B cell (primary cell): ENCODE measurements at places on chromosomes 2 and 18. TPM values are rescaled to one million over a fixed set of nuclear protein-coding genes. Genes with fewer than 3 reads are reported as not detected.
A peak's percentile ranks its signal among the peaks of the same experiment; 100 is the strongest.

SPTBN1 gene
- total RNA-seq, result 144 and 145 TPM in 2 replicates

CENPA gene
- total RNA-seq, result not detected in 2 replicates

CLIP4 gene
- total RNA-seq, result 20.0 and 20.8 TPM in 2 replicates

UGT1A8 gene
- not detected in 2 replicates for total RNA-seq

- no peak for DNase-seq
Measured at GRCh38 chr2:76270096-76270710, 559.5 kb upstream of the GCFC2 start.

GRCh38 chr2:126664234-126664633 lies 8.3 kb downstream of the GYPC start:
- peak; percentile 55 for DNase-seq

- no peak for DNase-seq
Measured at GRCh38 chr18:48662011-48662661, 123.3 kb downstream of the CTIF start.

GRCh38 chr18:13452871-13453680 lies 234.5 kb downstream of the LDLRAD4 start:
- DNase-seq, result no peak

DNA sequence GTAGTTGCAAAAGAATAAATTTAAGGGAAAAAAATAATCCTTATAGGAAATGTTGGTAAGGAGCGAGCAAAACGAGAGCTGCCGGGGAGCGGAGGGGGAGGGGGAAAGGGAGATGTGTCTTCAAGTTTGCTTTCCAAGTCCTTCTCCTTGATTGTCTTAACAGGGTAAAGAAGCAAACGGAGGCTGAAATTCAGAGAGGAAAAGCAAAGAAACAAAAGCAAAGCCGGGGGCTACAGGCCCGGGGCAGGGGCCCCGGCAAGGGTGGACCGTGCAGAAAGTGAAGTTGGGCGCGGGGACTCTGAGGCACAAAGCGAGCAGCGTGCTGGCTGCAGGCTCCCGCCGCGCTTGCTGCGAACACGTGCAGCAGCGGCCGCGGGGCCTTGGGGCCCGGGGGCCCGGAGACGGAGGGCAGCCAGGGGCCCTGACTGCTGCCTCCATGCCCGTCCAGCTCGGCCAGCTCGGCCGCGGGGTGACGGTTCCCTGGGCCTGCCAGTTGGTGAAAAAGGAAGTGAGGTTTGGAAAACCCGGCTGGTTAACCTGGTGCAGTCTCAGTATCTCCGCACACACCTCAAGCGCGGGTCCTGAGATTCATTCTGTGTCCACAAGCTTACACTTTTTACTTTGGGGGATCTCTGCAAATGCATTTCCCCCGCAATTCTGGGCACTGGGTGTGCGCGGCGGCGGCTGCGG lies 4.1 kb downstream of the BCL11A start:
- DNase-seq, result no peak

GRCh38 chr18:68847219-68847837 lies 49.4 kb downstream of the CCDC102B start:
- DNase-seq, result peak; percentile 7

DNA sequence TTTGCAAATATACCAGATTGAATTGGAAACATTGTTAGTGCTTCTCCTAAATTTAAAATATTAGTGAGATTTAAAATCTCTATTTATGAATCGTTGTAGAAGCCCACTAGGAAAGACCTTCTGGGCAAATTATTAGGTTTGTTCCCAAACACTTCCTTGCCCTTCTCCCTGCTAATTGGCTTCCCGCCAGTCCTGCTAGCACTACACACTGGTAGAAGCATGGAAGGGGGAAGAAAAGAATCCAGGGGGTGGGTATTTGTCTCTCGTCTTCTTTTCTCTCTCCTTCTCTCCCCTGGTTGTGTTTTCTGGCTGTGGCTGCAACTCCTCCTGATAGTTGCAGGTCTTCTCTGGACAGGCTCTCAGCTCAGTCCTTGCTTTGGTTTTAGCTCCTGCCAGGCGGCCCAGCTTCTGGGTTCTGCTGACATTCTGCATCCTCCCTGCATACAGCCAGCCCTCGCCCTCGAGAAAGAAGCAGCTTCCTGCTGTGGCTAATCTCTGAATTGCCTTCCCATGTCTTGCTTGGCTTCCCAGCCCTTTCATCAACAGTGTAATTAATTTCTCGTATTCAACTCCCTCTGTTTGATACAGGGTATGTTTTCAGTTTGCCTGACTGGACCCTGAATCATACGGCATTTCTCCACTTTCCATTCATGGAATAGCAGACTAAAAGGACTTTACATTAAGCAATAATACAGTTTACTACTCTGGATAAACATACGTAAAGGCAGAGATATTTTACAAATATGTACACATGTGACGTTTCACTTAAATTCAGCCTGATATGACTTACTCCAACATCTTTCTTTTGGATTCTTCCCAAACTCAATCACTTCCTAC lies 6.9 kb upstream of the PARD3B start:
- DNase-seq, result no peak

DNA sequence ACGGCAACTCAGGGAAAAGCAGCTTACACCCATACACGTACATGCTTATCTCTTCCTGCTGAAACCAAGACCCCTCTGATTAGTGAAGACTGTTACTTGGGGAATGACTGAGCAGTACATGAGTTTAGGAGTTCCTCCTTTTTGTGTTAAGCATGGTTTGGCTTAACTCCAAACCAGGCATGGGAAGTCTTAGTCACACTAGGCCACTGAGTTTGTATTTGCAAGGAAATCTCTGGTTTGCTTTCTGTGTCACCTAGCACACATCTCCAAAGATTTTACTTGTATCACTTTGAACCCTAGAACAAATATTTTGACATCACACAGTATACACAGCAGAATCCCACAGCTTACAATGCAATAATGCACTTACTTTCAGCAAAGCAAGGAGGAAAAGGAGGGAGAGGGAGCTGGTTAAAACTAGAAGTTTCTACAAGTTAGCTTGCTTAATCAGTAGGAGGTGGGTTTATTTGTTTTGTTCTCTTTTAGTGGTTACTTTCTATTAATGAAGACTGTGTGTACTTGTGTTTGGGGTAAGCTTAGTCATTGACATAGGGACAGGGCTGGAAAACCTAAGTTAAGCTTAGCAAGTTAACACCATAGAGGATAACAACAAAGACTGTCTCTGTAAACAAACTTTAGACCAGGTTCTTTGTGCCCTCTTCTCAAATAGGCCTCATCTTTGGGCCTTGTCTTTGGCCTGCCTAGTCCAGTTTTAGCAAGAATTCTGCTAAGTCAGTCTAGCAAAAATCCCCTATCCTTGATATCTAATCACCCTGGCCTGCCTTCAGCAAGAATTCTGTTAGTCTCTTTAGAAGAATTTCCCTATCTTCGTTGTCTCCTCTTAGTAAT lies 219.4 kb downstream of the MREG start:
- no peak for DNase-seq

DNA sequence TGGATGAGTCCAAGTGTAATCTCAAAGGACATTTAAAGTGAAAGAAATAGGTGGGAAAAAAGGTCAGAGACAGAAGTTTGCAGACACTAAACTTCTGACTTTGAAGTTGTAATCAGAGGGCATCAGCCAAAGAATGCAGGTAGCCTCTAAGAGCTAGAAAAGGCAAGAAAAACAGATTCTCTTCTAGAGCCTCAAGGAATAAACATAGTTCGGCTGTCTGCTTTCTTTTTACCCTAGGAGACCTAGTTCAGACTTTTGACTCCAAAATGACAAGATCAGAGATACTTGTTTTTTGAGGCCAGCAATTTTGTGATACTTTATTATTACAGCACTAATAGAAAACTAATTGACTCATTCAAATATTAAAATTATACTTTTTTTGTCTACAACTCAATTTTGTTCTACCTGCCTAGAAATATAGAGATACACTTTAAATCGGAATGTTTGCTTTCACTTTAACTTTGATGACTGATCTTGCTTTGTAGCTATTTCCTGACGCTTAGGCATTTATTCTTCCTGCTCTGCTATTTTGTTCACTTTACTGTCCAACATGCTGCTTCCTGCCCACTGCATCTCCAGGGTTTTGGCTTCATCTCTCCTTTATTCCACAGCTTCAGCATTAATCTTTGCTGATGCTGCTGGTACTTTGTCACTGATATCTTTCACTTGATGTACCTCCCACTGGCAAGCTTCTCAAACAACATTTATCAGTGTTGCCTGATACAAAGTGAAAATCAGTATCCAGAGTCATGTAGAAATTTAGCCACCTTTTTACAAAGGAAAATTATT lies 272.5 kb downstream of the DSEL start:
- no peak for DNase-seq

- peak; percentile 56 for DNase-seq
Measured at GRCh38 chr2:238970553-238971081, 122.7 kb downstream of the TWIST2 start.

- no peak for DNase-seq
Measured at GRCh38 chr18:48806551-48807261, 144.1 kb downstream of the SMAD7 start.

DNA sequence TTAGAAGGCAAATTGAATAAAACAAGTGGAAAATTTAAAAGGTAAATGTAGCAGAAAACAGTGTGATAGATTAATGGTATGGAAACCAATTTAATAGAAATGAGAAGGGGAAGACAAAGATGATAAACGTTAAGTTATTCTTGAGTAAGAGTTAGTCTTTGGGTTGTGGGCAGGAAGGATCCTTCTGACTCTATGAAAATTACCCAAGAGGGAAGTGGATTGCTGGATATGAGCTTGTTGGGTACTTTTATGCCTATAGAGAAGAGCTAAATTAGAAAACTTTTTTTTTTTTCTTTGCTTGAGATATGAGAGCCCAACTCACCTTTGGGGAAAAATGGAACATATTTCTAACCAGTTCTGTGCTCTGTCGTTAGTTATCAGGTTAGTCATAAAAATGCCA lies 144.0 kb downstream of the LDLRAD4 start:
- no peak for DNase-seq

- DNase-seq, result peak; percentile 71
Measured at GRCh38 chr2:54581326-54582039, 125.4 kb downstream of the SPTBN1 start.

- DNase-seq, result no peak
Measured at GRCh38 chr2:9288681-9289338, 82.2 kb downstream of the ASAP2 start.

- DNase-seq, result no peak
Measured at GRCh38 chr2:29139152-29139551, 23.9 kb downstream of the CLIP4 start.

DNA sequence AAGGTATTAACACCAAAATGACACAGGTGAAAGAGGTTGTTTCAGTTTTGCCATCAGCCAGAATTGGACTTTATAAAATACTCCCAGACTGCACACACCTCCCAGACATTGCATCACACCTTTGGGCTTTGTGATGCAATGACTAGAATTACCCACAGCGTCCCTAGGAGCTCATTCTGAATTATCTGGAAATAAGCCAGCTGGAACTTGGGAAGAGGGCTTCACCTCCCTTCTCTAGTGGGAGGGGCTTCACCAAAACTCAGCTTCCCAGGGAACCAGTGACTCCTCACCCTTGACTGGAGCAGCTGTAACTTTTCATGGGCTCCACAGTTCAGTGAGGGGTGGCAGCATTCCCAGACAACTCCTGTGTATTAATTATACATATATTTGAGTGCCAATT lies 83.1 kb upstream of the BZW1 start:
- DNase-seq, result no peak

- no peak for DNase-seq
Measured at GRCh38 chr2:67108231-67108630, 288.9 kb upstream of the ETAA1 start.

DNA sequence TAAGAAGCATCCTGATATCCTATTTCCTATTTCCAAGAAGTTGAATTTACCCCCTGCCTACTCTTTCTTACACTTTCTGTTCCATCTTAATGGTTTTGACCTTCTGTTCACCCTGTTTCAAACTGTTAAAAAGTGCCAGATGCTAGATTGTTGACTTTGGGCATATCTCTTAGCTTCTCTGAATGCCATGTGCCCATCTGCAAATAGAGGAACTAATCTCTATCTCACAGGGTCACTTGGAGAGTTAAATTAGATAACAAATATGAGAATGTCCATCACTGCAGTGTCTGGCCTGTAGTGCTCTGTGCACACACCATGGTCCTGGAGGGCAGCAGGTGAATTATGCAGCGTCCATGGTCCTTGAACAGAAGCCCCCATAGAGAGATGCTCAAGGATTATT lies 83.8 kb downstream of the LRATD1 start:
- DNase-seq, result no peak

DNA sequence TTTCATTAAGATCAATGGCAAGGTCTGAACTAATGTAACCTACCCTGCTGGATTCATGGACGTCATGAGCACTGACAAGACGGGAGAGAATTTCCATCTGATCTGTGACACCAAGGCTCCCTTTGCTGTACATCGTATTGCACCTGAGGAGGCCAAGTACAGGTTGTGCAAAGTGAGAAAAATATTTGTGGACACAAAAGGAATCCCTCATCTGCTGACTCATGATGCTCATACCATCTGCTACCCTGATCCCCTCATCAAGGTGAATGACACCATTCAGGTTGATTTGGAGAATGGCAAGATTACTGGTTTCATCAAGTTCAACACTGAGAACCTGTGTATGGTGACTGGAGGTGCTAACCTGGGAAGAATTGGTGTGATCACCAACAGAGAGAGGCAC lies 82.3 kb upstream of the NDUFV2 start:
- DNase-seq, result no peak

DNA sequence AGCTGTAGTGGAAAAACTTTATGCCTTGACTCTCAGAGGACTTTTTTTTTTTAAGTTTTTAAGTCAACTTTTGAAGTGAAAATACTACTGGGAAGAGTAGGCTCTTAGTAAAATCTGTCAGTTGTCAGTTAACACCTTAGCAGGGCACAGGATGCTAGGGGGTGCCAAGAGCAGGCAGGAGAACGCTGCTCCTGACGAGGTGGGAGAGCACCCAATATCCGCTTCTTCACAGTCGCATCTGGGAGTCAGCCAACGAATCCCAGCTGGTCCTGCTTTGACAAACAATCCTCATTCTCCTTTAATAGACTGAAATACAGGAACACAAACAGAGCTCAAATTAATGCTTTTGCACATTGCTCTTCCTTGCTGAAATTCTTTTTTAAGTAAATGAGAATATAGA lies 709.5 kb upstream of the ACVR2A start:
- DNase-seq, result no peak

DNA sequence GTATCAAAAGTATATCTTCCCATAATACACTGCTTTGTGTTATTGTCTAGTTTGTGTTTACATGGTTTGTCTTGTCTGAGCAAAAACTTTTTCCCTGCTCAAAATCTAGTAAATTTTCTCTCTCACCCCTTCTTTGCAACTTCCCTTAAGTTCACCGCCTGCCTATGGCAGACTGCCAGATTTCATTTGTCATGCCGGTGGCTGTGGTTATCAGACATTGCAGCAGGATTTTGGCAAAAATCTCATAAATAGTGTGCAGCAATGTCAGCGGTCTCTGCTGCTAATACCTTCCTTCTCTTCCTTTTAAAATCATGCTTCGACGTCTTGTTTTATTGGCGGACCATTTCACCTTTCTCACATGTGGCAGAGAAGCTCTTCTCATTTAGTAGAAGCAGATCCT lies 45.6 kb upstream of the TMEM178A start:
- peak; percentile 10 for DNase-seq
